Astrocyte (in vitro differentiated cells and primary cell): ENCODE measurements at places on chromosomes 11 and 22. TPM values are rescaled to one million over a fixed set of nuclear protein-coding genes. Genes with fewer than 3 reads are reported as not detected.

OSBPL5 gene
- 29.0 and 34.2 TPM in 2 replicates for total RNA-seq

DCHS1 gene
- total RNA-seq: 7.7 and 8.4 TPM in 2 replicates

C11orf42 gene
- total RNA-seq: not detected in 2 replicates

DNA sequence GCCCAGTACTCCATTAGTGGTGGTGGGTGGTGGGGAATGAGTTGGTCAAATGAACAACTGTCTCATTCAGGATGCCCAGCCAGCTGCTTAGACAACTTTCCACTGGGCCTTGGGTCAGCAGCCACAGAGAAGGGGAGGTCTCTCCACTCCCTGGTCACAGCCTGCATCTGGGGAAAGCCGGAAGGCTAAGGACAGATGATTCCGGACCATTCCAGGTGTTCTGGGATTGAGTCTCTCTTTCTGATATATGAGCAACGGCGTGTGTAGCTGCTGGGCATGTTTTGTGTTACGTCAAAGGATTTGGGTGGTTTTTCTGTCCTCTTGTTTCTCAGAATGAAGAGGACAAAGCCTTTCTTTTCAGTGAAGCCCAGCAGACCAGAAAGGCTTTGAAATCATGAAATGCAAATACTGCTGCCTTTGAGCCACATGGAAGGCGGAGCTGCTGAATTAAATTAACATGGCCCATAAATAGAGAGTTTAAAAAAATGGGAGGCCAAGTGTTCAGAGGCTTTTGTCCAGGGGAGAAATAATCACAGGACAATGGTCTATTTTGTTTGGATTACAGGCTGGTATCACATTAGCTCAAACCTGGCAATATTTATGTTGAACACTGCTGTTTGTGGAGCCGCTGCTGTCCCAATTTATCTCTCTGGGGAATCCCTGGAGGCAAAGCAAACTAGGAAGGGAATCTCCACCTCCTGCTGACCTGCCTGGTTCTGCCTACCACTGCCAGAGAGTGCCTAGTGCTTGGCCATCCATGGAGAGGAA lies 234.4 kb upstream of the E2F8 start:
- no peak overlapping the region for H3K27ac ChIP-seq
- no peaks in the 10 kb centered on the region for H3K4me1 ChIP-seq
- no peak overlapping the region for H3K4me3 ChIP-seq
- peaks cover 31% of the 10 kb centered on the region for H3K27me3 ChIP-seq
- DNase-seq: no peak
- H3K36me3 ChIP-seq: no peaks in the 10 kb centered on the region

GRCh38 chr22:45181766-45182165 lies 18.0 kb downstream of the NUP50 start:
- peak; percentile 36 for DNase-seq
- H3K27me3 ChIP-seq: no peaks in the 10 kb centered on the region
- H3K4me1 ChIP-seq: no peaks in the 10 kb centered on the region
- peaks cover 38% of the 10 kb centered on the region for H3K36me3 ChIP-seq
- no peak overlapping the region for H3K27ac ChIP-seq

DNA sequence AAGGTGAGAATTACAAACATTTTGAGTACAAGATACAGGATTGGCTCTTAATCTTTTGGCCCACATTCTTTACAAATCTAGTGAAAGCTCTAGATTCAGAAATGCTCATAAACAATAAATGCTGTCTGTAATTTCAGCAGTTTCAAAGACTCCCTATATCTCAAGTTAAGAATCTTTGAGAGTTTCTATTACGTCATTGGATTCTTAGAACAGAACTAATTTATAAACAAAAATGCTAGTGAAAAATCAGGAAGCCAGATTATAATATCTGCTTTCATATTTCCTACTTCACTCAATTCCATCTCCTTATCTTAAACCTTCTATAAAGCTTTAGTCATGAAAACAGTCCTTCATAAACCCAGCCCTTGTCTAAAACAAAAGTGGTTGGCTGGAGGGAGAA lies 32.1 kb downstream of the CTSC start:
- H3K36me3 ChIP-seq: no peaks in the 10 kb centered on the region
- no peaks in the 10 kb centered on the region for H3K27me3 ChIP-seq
- peaks cover 4% of the 10 kb centered on the region for H3K4me1 ChIP-seq
- no peak for DNase-seq
- no peak overlapping the region for H3K4me3 ChIP-seq
